ENCODE measurements at places on chromosomes 4 and X.

DNA sequence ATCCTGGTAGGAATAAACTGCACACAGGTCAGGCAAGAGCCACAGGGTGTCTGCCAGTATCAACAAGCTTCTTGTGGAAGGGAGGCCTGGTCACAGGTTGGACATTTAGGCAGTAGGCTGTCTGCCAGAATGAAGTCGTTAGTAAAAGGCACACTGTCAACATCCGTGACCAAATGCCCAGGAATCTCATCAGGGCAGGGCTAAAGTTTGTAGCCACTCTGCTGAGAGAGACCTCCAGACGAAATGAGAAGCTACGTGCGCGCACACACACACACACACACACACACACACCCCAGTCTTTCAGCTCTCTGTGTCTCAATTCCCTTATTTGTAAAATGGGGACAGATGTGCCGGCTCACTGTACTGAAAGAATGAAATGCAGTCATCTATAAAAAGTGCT lies 408.7 kb upstream of the ZFP42 start:
- DNase-seq = no peak

DNA sequence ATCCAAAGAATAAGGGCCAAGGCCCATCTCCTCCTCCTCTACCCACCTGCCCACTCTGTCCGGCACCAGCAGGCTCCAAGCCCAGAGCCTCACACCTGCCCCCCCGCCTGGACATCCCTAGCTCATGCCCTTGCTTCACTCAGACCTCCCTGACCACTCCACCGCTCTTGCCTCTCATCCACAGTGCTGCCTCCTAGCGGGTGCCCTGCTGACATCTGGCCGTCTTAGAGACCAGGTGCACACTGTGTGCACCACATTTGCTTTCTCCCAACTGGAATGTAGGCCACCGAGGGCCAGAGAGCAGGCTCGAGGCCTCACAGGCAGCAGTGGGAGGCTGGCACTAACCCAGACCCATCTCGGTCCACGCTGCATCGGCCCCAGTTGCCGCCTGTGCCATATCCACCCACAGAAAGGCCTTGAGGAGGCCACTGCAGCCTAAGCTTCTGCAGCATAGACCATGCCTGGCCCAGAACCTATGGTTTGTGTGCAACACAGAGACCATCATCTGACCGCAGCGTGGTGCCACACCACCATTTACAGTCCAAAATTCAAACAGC lies 13.5 kb downstream of the LETM1 start:
- DNase-seq = no peak

DNA sequence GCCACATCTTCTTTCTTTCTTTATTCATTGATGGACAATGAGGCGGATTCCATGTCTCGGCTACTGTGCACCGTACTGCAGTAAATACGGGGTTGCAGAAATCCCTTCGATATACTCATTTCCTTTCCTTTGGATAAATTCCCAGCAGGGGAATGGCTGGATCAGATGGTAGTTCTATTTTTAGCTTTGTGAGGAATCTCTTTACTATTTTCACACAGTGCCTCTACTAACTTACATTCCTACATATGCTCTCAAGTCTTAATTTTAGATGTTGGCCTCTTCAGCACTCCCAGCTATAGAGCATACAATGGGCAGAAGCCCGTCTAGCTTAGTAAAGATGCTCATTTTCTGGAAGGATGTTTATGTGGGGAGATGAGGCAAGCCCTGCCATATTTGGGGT lies 317.4 kb downstream of the ASMT start:
- DNase-seq = no peak

GRCh38 chr4:182758273-182758672 lies 158.9 kb downstream of the DCTD start:
- no peak for DNase-seq
